ENCODE measurements at places on chromosomes 5 and 9.

- DNase-seq: peak; percentile 24
Observed at GRCh38 chr5:64339769-64340168, 166.0 kb upstream of the RGS7BP start.

- DNase-seq: peak; percentile 52
Observed at GRCh38 chr5:132136906-132137305, 63.3 kb downstream of the CSF2 start.

GRCh38 chr9:124206391-124206790 is 51.4 kb upstream of the NEK6 start:
- DNase-seq: no peak

- DNase-seq: no peak
Observed at GRCh38 chr9:129559506-129559881, 61.4 kb downstream of the C9orf50 start.

DNA sequence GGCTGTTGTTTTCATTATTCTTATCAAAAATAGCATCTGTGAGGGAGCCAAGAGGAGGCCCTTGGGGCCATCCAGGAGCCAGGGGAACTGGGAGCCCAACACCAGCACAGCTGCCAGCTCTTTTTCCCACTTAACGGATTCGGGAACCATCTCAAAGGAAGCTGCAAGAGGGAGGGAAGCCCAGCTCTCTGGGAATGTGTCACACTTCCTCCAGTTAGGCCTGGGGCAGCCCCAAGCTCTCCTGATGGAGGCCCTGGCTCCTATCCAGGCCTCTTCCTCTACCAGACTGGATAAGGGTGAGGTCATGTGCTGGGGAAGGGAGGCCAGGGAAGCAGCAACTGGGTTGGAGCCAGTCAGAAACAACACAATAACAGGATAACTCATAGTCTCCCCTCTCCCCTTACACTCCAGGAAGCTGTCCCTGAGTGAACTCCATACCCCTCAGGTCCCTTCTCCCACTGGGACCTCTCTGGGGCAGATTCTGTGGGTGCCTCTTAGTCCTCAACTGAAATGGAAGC is 12.7 kb downstream of the CSF2 start:
- DNase-seq: peak; percentile 94

GRCh38 chr5:127426661-127427060 is 90.8 kb upstream of the PRRC1 start:
- no peak for DNase-seq

GRCh38 chr9:110821064-110821463 is 152.5 kb downstream of the MUSK start:
- DNase-seq: no peak

GRCh38 chr5:3456121-3456681 is 139.4 kb upstream of the IRX1 start:
- DNase-seq: peak; percentile 5

GRCh38 chr5:142836048-142836447 is 65.9 kb downstream of the ARHGAP26 start:
- no peak for DNase-seq

DNA sequence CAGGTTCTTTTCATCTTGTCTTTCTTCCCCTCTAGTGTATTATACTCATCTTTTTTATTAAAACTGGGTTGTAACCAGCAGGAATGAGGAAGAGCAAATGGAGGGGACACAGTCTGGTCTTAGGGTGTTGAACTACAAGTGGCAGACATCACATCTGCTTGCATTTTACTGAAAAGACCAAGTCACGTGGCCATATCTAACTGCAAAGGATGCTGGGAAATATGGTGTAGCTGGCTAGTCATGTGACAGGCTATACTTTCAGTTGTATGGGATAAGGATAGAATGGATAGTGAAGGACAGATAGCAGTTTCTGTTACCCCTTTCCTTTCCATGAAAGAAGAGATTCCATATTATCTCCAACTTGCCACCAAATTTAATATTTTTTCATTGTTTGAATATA is 13.0 kb upstream of the FGD3 start:
- no peak for DNase-seq

DNA sequence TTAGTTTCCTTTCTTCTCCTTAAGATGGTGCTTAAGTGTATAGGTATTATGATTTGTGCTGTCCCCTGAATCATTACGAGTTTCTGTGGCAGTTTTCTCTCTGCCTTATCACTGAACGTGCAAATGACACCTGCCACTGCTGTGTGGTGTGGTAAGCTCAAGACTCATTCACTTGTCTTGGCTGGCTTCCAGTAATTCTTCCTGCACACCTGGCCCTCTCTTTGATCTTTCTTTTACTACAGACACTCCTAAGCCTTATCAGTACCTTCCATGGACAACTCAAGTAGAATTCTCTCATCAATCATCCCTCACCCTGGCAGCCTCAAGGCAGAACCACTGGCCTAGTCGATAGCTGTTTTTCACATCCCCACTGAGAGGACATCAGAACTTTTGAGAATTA is 82.6 kb upstream of the ADAMTS19 start:
- DNase-seq: no peak

DNA sequence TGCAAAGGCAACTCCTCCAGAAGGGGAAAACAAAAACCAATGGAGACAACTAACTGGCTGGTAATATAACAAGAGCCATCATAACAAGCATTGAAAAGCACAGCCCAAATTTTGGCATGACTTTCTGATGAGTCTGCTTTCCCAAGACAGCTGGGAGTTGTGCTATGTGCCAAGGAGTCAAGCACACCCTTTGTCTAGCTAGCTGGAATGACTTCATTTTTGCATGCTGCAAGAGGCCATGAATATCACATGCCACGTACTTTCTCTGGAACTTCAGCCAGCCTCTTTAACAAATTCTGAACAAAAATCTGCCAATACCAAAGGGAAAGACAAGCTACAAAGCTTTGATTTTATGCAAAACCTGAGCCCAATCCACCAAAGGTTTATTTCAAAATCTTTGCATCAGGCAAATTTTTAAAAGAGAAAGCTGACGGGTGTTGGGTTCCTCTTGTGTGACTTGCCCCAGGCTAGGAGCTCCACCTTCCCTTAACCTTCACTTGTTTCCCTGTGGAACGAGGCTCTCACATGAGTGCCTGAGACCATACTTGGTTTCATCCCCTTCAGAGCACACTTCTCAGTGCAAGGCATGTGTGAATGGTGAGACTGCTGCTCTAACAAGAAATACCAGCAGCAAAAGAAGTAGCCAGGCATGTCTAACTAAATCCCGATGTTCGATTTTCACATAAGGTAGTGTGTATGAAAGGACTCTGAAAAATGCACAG is 47.3 kb downstream of the S1PR3 start:
- DNase-seq: peak; percentile 37

DNA sequence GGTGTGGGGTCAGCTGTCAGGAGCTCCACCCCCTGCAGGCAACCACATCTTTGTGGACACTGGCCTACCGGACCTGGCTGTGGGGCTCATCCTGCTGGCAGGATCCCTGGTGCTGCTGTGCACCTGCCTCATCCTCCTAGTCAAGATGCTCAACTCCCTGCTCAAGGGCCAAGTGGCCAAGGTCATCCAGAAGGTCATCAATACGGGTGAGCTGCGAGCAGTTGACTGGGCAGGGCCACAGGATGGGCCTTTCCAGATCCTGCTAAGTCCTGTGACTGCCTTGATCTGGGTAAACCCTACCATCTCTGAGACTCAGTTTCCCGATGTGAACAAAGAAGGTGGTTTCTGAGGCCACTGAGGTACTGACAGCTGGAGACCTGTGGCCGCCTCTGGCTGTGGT is 6.5 kb downstream of the PFN3 start:
- no peak for DNase-seq

DNA sequence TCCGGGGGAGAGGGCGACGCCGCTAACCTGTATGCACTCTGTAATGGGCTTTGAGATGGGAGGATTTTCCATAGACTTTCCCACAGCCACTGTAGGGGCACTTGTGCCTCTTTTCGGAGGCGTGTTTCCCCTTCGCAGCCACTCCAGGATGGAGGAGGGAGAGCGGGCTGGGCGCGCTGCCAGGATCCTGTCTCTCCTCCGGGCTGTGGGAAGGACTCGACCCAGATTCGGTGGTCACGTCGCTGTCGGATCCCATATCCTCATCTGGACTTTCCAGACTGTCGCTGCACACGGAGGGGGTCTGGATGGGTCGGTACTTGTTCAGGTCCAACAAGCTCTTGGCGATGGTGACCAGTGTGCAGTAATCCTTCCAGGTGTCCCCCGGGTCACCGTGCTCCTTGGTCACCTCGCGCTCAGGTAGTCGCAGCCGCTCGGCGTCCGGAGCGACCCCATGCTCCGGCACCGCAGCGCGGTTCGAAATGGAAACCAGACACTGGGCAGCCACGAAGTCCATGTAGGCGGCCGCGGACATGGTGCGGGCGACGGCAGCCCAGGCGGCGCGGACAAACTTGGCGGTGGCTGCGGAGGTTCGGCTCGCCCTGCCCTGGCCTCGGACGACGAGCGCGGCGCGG is 1.5 kb downstream of the KLF9 start:
- DNase-seq: peak; percentile 77

- DNase-seq: no peak
Observed at GRCh38 chr9:13430368-13431221, 151.1 kb upstream of the MPDZ start.

DNA sequence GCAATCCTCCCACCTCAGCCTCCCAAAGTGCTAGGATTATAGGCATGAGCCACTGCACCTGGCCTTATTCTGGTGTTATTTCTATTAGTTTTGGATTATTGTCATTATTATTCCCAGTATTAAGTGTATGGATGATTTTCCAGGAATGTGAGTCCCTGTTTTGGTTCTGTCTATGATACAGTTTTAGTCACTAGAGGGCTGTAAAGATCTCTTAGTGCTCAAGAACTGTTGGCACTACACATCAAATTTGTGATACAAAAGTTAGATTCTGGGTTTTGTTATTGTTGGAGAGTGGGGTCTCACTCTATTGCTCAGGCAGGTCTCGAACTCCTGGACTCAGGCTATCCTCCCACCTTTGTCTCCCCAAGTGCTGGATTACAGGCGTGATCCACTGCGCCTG is 12.1 kb downstream of the CCL28 start:
- DNase-seq: no peak

- DNase-seq: no peak
Observed at GRCh38 chr5:45491368-45491767, 204.8 kb downstream of the HCN1 start.

- DNase-seq: peak; percentile 74
Observed at GRCh38 chr9:95507464-95508241, 9.1 kb downstream of the PTCH1 start.

DNA sequence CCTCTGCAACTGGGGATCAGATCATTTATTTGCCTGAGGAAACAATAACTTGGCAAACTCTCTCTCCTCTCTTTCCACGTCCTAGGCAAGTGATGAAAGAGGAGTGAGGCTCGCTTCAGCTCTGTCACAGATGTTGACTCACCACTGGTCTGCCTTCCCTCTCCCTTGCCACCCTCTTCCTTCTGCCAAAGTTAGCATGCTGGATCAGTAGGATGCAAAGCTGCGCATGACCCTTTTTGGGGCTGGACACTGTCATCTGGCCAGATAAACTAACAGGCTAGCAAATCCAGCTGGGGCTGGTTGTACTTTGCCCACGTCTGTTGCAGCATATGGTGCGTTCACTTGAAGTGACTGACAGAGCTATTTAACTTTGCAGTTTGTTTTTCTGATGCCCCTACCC is 36.2 kb upstream of the SMARCA2 start:
- no peak for DNase-seq

DNA sequence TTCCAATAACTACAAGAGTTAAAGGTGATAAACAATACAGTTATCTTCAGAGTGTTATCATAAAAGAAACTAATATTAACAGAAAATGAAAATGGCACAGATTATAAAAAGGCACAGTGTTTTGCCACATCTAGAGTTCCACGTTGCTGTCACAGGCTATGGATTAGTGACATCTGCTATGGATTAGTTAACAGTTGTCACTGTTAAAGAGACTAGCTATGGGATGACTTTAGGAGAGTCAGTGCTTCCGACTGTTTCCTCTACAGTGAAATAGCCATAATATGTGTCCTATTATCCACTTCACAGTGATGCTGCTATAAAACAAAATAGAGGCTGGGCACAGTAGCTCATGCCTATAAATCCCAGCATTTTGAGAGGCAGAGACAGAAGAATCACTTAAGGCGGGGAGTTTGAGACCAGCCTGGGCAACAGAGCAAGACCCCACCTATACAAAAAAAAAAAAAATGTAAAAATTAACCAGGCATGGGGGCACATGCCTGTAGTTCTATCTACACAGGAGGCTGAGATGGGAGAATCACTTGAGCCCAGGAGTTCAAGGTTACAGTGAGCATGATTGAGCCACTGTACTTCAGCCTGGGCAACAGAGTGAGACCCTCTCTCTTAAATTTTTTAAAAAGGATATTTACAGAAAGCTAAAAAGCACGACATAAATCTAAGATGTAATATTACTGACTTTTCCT is 19.7 kb downstream of the MAPKAP1 start:
- no peak for DNase-seq

- no peak for DNase-seq
Observed at GRCh38 chr9:133918111-133918813, 73.9 kb downstream of the VAV2 start.

DNA sequence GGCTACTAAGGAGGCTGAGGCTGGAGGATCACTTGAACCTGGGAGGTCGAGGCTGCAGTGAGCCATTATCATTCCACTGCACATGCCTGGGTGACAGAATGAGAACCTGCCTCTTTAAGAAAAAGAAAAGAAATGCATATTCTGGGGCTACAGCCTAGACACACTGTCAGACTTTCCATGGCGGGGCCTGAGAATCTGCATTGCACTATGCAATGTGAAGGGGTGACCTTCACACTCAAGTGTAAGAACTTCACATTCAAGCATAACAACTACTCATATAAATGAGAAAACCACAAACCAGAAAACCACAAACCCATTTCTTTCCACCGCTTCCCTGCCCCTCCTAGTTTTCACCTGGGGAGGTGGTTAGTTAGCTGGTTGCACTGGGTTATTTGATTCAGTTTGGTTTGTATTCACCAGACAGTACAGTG is 18.0 kb upstream of the FBP2 start:
- DNase-seq: no peak

DNA sequence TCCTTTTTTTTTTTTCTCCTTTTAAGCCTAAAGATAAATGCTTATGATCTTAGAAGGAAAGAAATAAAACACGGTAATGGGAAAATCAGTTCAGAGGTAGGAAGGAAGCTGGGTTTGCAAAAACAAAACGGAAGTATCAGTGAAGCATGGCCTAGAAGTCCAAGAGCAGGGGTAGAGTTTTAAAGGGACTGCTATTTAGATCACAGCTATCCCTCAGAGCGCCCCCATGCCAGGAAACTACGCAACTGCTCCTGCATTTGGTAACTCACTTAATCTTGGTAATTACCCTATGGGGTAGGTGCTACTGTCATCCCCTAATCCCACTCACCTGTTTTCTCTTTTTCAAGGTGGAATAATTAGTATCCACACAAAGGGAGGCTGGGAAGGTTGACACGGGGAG is 16.0 kb downstream of the TLE1 start:
- no peak for DNase-seq

GRCh38 chr9:81824802-81825730 is 103.2 kb upstream of the SPATA31D4 start:
- peak; percentile 80 for DNase-seq

DNA sequence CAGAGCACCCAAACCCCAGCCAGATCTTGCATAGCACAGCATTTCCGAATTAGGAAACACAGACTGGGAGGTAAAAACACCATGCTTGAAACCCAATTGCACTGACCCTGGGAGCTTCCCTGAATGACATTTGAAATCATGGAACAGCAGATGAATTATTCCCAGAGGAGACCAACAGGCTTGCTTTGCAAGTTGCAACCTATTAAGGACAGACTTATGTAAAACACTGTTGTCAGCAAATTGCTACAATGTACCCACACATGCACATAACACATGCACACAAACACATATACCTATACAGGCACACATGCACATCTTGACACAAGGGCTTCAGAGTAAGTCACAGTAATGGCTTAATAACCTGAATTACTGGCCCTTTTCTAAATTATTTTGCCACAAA is 984.8 kb downstream of the DNAH5 start:
- DNase-seq: no peak
